A549 treated with ZK216348 at 1 μM for 4 hours (cell line): ENCODE measurements at places on chromosomes 2 and 18. TPM values are rescaled to one million over a fixed set of nuclear protein-coding genes. Genes with fewer than 3 reads are reported as not detected.

The MATN3 gene
- 9.8 to 16.8 TPM (median 14.4 TPM) in 5 replicates for total RNA-seq

The ALPI gene
- not detected in 5 replicates for total RNA-seq

The LIMS3 gene
- not detected in 5 replicates for total RNA-seq

The RNU2-63P gene
- total RNA-seq, result not detected in 5 replicates

The CNTNAP5 gene
- not detected in 5 replicates for total RNA-seq

The ALKAL2 gene
- total RNA-seq, result not detected in 5 replicates

The SNTG2 gene
- total RNA-seq, result not detected in 5 replicates

The GPR75 gene
- 1.5 to 2.3 TPM (median 1.9 TPM) in 5 replicates for total RNA-seq

The NEU2 gene
- total RNA-seq, result not detected in 5 replicates

The ATP8B1 gene
- 5.9 to 10.4 TPM (median 8.3 TPM) in 5 replicates for total RNA-seq

The GPR39 gene
- total RNA-seq, result 7.4 to 10.3 TPM (median 9.6 TPM) in 5 replicates

The ASAP2 gene
- total RNA-seq, result 28.4 to 49.8 TPM (median 41.9 TPM) in 5 replicates

The UGT1A10 gene
- 0.18 to 0.52 TPM (median 0.23 TPM) in 3 of 5 replicates, not detected in the others for total RNA-seq
